NCI-H460 (cell line): ENCODE measurements at places on chromosomes 7 and 10.

DNA sequence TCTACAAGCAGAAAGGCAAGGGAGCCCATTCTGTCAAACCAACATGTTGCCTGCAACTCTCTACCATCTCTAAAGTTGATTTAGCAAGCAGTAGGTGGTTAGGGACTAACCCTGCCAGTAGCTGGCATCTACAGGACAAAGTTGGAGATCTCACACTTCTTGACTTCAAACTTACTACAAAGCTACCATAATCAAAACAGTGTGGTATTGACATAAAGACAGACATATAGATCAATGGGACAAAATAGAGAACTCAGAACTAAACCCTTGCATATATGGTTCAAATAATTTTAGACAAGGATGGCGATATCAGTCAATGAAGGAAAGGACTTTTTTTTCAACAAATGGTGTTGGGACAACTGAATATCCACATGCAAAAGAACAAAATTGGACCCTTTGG is 84.9 kb downstream of the MAP3K8 start:
- no peak for DNase-seq

DNA sequence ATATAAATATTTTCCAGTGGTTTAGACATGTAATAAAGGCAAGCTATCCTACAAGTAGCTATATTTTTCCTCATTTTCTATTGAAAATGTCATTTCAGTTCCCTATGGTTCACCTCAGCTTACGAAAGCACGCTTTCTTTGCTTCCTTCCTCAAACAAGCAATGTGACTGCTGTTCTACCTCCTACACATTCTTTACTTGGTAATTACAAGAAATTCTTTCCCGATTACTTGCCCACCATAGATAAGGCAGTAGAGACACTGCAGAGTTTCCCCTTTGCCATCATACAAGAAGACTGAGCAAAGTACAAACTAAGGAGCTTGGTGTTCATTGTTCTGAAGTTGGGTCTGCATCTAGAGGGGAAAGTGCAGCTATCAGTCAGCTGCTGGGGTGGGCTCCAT is 249.4 kb downstream of the CRPPA start:
- DNase-seq = no peak

DNA sequence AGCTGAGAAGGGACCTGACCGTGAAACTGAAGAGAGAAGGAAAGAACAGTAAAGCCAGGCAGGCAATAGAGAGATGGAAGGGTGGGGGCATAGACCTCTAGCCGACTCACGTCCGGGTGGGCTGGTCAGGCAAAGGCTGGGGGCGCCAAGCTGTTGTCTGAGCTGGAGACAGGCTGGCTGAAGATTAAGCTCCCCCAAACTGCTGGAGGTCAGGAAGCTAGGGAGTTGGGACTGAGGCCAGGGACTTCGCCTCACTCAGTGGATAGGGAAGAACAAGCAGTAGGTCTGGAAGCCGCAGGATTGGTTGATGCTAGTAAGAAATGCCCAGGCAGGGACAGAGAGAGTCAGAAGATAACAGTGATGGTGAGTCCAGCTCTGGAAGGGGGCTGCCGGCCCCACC is 5.3 kb downstream of the PITX3 start:
- DNase-seq = no peak

DNA sequence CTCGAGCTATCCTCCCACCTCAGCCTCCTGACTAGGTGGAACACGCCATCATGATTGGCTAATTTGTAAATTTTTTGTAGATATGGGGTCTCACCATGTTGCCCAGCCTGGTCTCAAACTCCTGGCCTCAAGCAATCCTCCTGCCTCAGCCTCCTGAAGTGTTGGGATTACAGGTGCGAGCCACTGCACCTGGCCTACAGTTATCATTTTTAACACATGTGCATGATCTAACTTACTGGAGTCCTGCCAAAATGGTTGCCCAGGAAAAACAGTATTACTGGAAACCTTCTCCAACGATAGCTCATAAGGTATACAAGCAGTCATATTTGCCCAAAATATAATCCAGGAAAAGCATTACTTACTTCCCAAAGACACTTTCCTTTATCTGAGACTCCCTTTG is 20.2 kb downstream of the MRPL32 start:
- DNase-seq = no peak
